ENCODE measurements at places on chromosomes 2 and 18. TPM values are rescaled to one million over a fixed set of nuclear protein-coding genes. Genes with fewer than 3 reads are reported as not detected.

SKA1 gene
- total RNA-seq: 2.3 TPM

TFPI gene
- 35.2 TPM for total RNA-seq

HAUS1 gene
- total RNA-seq: 34.8 TPM

DSC3 gene
- 0.78 TPM for total RNA-seq

REG3A gene
- total RNA-seq: not detected

MAP2 gene
- 681 TPM for total RNA-seq

CIDEA gene
- total RNA-seq: 3.3 TPM

FRZB gene
- total RNA-seq: 19.8 TPM

OXER1 gene
- not detected for total RNA-seq

DNA sequence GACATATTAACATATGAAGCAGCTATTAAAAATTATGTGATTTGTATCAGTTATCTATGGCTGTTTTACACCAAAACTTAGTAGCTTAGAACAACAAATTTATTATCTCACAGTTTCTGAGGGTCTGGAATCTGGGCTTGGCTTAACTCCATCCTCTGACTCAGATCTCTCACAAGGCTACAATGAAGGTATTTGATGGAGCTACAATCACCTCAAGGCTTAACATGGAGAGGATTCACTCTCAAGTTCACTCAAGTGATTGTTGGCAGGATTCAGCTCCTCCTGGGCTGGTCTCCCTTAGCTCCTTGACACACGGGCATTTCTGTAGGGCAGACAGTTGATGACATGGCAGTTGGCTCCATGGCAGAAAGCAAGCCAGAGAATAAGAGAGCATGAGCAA is 133.0 kb upstream of the SLC14A2 start:
- DNase-seq: no peak

DNA sequence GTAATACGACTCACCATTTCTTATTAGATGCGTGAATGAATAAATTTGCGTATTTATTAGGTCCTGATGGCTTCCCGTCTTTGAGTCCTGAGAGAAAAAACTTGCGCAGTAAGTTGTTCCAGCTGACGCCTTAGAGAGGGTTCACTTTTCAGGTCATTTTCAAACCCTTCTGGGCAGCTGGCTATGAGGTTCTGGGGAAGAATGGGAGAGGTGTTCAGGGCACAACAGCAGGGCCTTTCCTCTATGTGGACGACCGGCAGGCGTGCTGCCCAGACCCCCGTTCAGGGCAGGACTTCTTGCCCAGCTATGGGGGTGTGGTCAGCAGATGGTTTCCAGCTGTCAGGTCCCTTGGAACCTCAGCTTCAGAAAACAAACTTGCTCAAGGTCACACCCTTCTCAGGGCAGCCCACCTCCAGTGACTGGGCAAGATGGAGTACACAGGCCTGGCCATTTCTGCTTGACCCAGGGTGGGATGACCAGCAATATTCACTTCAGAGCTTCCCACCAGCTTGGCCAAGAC is 61.1 kb upstream of the TNP1 start:
- DNase-seq: no peak

DNA sequence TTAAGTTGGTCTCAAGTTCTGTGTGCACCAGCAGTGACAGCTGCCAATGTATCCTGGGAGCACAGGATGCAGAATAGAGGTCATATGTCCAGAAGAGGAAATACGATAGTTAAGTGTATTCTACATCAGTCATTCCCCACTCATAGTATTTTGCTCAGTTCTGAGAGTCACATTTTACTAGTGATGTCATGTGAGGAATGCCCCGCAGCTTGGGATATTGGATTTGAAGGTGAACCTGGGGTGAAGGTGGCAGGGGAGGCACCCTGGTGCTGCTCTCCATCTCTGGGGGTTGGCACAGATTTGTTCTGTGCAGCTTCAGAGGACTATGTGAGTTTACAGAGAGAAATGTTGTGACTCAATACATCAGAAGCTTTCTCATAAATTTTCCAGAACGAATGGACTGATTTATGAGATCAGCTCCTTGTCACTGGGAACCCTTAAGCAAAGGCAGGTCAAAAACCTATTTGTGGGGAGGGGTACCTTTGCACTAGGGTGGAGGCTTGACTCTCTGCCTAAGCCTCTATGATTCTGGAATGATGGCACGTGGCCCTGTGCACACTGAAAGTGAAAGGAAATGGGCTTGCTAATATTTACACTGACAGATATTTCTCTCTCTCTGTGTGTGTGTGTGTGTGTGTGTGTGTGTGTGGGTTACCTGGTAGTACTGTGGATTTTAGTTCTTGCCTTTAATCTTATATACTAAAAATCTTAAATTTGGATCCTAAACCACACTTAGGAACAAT is 95.9 kb downstream of the NEB start:
- DNase-seq: no peak

GRCh38 chr2:15708161-15708560 is 116.5 kb downstream of the DDX1 start:
- no peak for DNase-seq

- no peak for DNase-seq
These were observed 14.6 kb downstream of the FHL2 start for GRCh38 chr2:105384216-105384615.

GRCh38 chr18:35938562-35938961 is 33.9 kb upstream of the RMP24 start:
- DNase-seq: no peak
